ENCODE measurements at places on chromosomes 16 and 17.

DNA sequence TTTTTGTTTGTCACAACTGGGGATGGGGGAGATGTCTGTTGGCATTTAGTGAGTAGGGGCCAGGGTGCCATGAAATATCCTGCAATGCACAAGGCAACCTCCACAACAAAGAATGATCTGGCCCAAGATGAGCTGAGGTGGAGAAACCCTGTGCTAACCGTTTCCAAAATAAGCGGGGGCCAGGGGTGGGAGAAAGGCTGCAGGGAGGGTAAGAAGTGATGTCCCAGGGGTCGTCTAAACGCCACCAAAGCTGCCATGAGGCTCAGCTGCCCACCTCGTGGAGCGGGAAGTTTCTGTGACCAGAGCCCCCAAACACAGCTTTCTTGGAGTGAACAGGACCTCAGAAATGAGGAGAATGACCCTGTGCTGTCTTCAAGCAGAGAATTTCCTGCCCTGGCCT lies 76.5 kb upstream of the CDH5 start:
- no peak for DNase-seq

GRCh38 chr16:3486506-3487215 lies 8.6 kb downstream of the C16orf90 start:
- no peak for DNase-seq

DNA sequence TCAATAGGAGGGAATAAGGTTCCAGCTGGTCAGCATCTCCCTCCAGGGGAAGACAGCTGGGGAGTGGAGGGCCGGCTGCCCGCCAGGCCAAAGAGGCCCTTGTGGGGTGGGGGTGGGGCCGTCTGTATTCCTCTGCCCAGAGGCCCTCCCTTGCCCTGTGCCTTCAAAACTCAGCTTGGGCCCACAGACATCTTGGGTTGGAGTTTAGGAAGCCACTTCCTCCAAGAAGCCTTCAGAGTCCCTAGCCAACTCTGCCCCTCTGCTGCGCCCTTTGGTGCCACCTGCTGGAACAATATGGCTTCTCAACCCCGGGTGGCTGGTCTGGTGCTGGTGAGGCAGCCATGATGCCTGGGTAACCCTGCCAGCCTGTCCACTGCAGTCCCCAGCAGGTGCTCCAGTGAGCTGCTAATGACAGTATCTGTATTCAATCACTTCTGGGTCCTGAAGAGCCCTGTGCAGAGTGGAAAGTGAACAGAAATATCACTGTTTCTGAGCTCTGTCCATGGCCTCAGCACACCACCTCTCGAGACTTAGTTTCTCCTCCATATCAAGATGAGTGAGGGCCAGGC lies 16.7 kb downstream of the HSD11B2 start:
- peak; percentile 39 for DNase-seq

DNA sequence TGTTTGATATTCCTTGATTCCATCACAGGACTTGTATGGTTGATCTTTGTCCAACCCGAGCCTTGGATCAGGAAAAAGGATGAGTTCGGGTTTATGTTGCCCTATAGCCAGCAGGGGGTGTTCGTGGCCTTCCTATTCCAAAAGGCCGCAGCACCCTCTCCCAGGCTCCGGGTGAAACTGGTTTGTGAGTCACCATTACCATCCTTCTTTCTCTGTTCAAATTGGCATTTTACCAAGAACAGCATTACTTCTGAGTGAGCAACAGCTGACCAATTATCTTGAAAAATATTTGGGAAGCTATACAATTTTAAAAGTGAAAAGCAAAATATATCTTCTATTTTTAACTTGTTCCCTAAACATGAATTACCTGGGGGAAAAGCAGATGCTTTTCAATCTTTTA lies 24.3 kb upstream of the KRT20 start:
- DNase-seq = peak; percentile 78

- DNase-seq = no peak
These were observed 104.7 kb downstream of the PITPNC1 start for GRCh38 chr17:67481808-67482207.

DNA sequence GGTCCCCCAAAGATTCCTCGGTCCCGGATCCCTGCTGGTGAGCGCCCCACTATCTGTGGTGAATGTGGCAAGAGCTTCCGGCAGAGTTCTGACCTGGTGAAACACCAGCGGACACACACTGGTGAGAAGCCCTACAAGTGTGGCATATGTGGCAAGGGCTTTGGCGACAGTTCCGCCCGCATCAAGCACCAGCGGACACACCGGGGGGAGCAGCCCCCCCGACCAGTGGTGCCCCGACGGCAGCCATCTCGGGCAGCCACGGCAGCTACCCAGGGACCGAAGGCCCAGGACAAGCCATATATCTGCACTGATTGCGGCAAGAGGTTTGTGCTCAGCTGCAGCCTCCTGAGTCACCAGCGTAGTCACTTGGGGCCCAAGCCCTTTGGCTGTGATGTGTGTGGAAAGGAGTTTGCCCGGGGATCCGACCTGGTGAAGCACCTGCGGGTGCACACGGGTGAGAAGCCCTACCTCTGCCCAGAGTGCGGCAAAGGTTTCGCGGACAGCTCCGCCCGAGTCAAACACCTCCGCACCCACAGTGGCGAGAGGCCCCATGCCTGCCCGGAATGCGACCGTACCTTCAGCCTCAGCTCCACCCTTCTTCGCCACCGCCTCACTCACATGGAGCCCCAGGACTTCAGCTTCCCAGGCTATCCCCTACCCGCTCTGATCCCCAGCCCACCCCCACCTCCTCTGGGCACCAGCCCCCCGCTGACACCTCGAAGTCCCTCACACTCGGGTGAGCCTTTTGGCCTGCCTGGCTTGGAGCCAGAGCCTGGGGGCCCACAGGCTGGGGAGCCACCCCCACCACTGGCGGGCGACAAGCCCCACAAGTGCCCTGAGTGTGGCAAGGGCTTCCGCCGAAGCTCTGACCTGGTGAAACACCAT lies 2.8 kb downstream of the ZNF48 start:
- DNase-seq = no peak

DNA sequence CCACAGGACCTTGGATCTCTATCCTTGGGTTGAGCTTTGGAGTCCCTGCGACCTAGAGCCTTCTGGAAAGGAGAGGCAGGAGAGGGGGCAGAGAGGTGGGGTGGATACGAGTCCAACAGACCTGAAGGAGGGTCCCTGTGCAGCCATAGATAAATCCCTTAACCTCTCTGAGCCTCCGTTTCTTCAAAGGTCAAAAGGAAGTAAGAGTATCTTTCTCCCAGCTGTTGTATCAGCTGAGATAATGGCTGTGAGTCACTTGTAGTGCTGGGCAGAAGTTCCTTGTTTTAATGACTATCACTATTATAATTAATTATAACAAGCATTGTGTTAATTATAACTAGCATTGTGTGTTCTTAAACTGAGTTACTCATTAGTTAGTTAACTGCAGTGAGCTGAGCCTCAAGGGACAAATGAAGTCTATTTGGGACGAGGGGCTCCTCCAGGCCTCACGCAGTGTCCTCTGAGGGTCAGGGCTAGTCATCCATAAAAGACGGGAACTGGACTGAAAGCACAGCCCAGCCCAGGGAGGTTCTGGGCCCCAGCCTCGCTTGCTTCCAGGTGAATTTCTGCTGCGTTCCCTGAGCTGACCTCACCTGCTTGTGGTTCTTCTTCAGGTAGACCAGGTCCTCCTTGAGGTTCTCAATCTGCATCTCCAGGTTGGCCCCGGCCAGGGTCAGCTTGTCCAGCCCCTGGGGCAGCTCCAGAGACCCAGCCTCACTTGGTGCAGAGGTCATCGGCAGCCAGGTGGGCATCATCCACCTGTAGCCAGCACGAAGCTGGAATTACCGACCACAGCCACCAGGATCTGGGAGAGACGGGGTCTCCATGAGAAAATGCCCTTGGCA lies 5.7 kb upstream of the KRT17 start:
- DNase-seq = no peak

GRCh38 chr16:21722771-21723455 lies 59.1 kb downstream of the OTOA start:
- no peak for DNase-seq

GRCh38 chr16:52283584-52284375 lies 263.2 kb downstream of the TOX3 start:
- no peak for DNase-seq

- DNase-seq = no peak
These were observed 202.2 kb downstream of the ENGASE start for GRCh38 chr17:79276821-79277220.

DNA sequence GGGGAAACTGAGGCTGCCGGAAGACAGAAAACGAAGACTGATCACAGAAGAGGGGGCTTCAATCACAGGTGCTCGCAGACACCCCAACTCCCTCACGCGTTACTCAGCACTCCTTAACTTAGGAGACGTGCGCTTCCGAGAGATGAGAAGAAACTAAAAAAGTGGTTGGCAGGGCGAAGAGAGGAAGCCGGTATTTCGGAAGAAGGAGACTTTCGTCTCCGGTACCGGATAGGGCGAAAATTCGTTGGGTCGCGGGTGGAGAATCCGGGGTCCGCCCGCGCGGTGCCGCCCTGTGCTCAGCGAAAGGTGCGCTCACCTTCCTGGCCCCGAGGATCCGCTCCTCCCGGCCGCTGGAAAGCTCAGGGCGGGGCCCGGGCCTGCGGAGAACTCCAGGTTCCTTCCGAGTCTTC lies 917 bp upstream of the TBX2 start:
- no peak for DNase-seq

DNA sequence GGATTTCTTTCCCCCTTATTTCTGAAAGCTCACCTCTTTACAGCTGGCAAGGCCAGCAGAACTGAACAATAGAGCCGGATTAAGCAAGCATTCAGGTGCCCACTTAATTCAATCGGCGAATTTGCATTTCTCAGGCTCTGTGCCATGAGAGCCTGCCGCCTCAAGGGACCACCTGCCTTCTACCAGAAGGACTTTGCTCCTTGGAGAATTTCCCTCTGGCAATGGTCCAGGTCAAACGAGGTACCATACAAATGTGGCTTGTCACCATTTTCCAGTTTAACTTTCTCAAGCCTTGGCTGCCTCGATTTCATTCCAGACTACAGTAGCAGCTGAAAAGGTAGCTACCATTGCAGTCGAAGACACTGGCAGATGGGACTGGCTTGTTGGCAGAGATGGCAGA lies 534.0 kb downstream of the MAF start:
- DNase-seq = no peak

- DNase-seq = no peak
These were observed 1.6 kb downstream of the FAM117A start for GRCh38 chr17:49762151-49762941.

DNA sequence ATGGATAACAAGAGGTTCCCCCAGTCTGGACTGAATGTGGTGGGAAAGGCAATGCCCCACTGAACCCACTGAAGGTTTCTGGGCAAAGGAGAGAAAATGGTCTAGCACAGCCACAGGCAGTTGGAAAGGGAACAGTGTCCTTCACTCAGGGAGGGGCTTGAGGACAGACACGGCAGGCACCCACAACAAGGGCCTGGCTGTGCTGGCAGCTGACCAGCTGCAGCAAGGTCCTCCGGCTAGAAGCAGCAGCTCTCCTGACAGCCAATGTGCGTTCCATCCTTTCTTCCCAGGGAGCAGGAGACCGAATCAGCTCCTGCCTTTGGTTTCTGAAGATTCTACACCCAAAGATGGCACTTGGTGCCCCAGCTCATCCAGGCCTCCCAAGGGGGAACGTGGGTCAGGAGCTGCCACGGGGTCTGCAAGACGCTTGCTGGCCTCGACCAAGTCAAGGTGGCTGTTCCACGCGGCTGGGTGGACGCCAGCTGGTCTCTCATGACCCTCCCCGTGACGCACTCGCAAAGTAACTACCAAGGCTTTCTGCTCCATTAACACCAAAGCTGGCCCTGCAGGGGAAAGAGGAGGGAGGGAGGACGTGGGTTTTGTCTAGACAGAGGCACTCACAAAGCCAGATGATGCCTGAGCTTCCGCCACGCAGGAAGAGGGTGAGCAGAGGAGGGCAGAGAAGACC lies 11.1 kb downstream of the ABR start:
- no peak for DNase-seq

- no peak for DNase-seq
These were observed 573 bp downstream of the CDT1 start for GRCh38 chr16:88804173-88804551.

GRCh38 chr16:76193906-76194615 lies 83.1 kb upstream of the CNTNAP4 start:
- no peak for DNase-seq

GRCh38 chr17:22268214-22268911 lies 576.0 kb downstream of the KCNJ18 start:
- DNase-seq = no peak

- DNase-seq = no peak
These were observed 35.1 kb upstream of the KSR1 start for GRCh38 chr17:27421111-27421510.

GRCh38 chr16:65658787-65659220 lies 536.9 kb upstream of the CDH11 start:
- no peak for DNase-seq

- DNase-seq = no peak
These were observed 42.8 kb downstream of the MRC2 start for GRCh38 chr17:62670202-62670821.

DNA sequence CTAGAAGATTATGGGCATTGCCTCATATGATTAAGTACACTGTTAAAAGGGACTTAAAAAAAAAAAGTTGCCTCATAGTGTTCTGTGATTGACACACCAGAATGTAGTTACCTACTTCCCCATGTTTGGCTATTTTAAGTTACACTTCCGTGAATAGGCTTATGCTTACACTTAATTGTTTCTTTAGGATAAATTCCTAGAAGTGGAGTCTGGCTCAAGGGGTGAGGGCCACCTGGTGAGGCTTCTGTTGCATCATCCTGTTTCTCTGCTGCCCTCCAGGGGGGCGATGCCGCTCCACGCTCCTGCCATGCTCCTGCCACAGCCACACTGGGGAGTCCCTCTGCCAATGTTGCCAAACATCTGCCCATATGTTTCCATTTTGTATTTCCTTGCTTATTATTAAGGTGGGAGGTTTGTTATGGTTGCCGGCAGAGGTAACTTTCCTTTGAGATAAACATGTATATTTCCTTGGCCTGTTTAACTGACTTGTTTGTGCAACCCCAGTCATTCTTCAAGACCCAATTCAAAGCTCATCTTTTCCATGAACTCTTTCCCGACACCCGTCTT lies 73.1 kb downstream of the KSR1 start:
- DNase-seq = no peak

- DNase-seq = no peak
These were observed 117.0 kb downstream of the METRNL start for GRCh38 chr17:83196366-83196765.

DNA sequence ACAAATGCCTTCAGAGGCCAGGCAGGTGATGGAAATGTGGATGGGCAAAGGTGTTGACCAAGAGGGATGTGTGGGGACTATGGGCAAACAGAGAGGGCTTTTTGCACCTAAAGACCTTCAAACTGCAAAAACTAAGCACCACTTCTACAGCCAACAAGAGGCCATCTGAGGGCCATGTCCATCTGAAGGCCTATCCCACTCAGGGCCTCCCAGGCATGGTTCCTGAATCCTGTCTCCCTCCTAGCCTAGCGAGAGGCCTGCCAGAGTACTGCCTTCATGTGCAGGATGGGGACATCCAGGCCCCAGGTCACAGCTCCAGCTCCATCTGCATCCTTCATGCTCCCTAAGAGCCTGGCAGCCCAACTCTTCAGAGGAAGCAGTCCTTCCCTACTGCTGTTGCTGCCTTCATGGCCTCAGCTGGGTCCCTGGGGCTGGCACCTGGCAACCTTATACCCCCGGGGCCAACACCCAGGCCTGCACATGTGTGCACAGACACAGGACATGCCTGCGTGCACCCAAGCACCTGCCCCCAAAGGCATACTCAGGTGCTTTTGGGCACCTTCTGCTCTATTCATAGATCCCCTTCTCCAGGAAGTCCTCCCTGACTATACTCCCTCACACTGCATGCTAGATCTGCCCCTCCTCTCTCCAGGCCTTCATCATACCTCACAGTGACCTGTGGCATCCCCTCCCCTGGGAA lies 95.2 kb downstream of the C16orf78 start:
- no peak for DNase-seq
